Cerebellar cortex (tissue), 1 donor: ENCODE measurements at places on chromosomes 3 and 15.

GRCh38 chr15:56653787-56654186 is 79.5 kb downstream of the ZNF280D start:
- no peak for DNase-seq

DNA sequence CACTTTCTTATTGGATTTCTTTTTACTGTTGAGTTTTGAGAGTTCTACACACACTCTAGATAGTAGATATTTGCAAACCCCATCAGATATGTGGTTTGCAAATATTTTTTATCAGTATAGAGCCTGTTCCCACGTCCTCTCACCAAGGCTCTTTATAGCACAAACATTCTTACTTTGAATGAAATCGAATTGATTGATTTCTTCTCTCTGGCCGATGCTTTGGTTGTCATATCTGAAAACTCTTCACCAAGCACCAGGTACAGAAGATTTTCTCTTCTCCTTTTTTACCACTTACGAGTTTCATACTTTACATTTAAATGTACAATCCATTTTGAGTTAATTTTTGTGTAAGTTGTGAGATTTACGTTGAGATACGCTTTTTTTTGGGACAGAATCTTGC is 163.4 kb downstream of the PTPRG start:
- DNase-seq: no peak

DNA sequence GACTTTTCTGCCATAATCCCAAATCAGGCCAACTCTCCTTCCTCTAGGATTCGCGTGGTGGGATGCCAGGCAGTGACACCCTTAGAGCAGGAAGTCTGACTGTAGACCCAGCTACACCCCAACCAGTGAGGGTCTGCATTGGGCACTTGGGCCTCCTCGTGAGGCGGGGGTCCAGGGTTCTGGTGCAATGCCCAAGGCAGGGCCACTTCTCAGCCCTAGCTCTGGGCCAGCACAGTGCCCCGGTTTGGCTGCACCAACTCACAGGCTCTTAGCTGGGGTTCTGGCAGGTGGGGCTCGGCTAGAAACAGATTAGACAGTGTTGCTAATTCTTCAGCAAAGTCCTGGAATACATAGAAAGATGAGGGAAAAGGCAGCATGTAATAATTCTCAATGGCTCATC is 12.7 kb downstream of the CDAN1 start:
- no peak for DNase-seq

- no peak for DNase-seq
These were observed 40.5 kb downstream of the SOX2 start for GRCh38 chr3:181752202-181752671.

GRCh38 chr15:90074916-90075315 is 27.4 kb downstream of the IDH2 start:
- no peak for DNase-seq

DNA sequence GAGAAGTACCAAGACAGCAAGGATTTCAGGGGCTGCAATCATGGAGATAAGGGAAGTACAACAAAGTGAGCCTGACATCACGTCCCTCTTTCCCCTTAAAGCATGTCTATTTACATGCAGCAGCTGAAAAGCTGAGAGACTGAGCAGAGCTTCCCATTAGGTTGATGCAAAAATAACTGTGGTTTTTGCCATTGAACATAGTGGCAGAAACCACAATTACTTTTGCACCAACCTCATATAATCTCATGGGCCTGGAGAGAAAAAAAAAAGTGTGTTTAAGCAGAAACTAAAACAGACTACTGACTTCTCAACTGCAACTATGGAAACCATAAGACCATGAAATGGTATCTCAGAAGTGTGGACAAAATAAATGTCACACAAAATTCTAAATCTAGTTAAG is 48.3 kb downstream of the CCDC12 start:
- DNase-seq: no peak

DNA sequence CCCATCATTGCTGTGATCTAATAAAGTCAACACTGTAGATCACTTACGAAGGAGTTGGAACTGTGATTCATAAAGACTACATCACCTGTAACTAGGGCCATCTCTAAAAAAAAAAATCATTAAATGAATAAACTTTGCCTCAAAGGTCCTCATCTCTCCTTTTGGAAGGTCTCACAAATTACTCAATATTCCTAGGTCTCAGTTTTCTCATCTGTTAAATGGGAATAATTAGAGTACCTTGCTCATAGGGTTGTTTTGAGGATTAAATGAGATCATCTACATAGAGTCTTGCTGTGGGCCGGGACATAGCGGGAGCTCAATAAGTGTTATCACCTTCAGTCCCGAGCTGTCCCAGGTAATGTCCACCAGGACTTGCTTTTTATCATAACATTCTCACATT is 335.1 kb upstream of the PROK2 start:
- DNase-seq: no peak

DNA sequence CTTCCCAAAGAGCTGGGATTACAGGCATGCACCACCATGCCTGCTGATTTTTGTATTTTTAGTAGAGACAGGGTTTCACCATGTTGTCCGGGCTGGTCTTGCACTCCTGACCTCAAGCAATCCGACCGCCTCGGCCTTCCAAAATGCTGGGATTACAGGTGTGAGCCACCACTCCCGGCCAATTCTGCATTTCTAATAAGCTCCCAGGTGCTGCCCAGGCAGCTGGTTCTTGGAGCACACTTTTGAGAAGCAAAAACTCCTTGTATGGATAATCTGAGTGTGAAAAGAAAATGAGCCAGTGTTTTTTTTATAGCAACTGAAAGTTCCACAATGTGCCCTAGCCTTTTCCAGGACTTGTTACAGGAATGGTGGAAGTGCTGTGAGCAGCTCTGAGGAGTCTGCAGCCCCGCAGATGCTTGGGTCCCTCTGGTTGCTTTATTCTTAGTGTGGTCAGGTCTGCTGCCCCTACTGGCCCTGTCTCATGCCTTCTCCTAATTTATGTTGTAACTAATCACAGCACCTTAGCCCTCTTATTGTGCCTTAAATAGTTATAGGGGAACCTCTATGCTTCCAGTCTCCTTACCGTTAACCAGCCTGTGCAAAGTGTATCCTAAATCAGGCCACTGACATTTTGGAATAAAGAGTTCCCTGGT is 13.5 kb upstream of the KCNAB1 start:
- no peak for DNase-seq

DNA sequence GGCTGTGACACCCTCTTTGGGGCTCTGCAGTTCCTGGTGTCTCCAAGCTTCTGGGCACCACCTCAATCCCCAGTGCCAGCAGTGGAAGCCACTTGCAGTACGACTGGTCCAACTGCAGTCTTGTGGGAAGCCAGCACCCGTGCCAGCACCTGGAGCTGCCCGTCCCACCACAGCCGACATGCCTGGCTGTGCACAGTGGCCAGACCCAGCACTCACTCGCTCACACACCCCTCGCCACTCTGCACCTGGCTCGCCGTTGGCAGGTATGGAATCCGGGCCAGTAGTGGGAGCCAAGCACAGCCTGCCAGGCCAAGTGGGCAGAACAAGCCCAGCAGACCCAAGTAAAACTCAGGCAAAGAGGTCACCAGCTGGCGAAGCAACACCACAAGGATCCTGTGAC is 64.1 kb upstream of the IMPG2 start:
- no peak for DNase-seq

DNA sequence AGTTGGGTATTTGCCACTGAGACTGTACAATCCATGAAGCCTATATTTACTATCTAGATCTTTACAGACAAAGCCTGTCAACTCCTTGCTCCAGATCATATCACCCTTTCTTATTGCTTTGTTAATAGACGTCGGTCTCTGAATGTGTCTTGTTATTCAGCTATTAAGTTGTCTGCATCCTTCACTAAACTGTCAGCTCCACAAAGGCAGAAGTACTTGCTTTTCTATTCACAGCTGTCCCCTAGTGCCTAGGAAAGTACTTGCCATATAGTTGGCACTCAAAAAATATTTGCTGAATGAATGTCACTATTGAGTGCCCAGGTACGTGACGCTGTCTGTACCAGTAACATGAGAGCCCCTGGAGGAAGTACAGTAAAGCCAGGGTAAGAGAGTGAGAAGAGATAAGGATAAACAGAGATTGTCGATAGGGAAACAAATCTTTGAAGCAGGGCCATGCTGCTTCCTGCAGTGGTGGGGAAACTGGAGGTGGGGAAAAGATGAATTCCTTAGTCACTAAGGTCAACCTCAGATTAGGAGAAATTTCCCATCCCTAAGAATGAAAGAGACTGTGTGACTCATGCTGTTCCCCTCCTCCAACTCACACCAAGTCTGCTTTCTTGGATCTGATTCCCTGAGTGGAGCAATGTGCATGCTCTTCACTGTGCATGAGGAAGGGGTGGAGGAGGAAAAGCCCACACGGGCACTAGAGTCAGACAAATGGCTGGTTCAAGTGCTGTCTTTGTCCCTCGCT is 36.3 kb downstream of the PRICKLE2 start:
- no peak for DNase-seq

- DNase-seq: no peak
These were observed 827 bp downstream of the WNT5A start for GRCh38 chr3:55486101-55486856.

DNA sequence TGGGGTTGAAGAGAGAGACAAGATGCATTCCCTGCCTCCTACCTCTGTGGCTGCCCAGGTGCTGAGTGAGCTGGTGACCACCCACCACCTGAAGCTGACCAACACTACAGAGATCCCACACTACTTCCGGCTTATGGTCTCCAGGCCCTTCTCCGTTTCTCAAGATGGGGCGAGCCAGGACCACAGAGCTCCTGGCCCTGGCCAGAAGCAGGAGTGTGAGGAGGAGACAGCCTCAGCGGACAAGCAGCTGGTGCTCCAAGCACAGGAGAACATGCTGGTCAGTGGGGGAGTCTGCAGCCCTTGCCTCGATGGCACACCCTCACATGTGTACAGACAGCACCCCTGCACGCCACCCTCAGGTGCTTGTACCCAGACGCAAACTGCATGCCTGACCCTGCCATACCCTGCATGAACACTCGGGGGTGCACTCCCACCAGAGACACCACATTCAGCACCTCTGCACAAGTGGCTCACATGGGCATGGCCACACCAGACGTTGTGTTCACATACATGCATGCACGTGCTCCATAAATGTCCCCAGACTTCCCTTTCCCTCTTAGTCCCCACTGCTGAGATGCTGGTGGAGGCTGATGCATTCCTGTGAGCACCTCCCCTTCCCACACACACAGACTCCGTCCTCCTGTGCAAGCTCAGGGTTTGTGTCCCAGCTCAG is 19.0 kb downstream of the ACAA1 start:
- peak; percentile 59 for DNase-seq

- DNase-seq: no peak
These were observed 88.0 kb downstream of the AAGAB start for GRCh38 chr15:67166280-67167009.

DNA sequence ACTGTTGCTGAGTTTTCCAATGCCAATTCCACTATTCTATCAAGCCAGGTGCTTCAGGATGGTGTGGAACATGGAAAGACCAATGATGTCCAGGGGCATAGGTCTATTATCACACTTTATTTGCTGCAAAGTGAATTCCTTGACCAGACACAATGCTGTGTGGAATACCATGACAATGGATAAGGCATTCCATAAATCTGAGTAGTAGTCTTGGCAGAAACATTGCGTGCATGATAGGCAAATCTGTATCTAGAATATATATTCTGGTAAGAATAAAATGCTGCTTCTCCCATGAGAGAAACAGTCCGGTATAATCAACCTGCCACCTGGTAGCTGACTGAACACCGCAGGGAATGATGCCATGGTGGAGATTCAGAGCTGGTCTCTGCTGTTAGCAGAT is 70.0 kb upstream of the ALDH1A3 start:
- DNase-seq: no peak

DNA sequence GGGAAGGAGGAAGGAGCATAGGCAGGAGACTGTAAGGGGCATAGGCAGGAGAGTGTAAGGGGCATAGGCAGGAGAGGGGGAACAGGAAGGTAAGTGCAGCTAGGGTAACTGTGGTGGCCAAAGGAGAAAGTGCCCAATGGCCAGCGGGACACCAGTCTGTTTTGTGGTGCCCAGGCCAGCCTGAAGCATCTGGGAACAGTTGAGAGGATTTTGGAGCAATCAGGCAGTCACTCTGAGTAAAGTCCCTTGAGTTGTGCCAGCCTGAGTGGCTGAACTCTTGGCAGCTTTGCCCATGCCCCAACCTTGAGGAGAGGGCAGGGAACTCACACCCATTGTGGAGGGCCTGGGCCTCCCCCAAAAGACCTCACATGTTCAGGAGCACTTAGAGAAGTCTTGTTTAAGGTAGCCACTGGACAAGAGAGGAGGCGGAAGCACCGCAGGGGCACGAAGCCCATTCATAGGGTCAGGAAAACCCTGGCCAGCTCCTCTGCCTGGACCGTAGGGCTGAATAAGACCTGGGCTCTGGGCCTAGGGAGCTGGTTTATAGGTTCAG is 3.5 kb upstream of the TGM5 start:
- DNase-seq: no peak

DNA sequence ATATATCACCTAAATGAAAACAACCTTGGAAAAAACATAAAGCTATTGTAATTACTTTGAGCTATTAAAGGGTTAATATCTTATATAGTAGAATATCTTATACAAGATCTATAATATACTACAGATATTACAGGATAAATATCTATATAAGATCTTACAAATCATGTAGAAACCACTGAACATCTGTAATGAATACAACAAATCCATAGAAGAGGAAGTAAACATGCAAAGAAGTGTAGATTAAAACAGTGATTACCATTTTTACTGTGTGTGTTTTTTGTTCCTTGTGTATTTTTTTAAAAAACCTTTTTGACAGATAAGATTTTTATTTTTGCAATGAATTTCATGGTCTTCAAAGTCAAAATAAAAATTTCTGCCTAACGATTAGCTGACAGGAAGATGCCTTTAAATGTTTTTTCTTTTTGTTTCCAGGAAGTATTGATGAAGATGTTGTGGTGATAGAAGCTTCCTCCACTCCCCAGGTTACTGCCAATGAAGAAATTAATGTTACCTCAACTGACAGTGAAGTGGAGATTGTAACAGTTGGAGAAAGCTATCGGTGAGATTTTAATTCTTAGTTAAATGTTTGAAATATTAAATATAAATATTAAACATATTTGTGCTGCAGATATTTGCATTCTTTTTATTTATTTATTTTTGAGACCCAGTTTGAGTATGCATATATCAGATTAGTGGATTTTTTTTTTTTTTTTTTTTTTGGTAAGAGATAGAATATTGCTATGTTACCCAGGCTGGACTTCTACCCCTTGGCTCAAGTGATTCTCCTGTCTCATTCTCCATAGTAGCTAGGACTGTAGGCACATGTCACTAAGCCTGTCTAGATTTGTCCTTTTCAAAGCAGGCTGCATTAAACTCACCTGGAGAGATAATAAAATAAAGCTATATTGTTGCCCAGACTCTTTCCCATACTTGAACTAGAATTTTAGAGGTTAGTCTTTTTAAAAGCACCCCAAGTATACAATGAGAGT is 52.8 kb upstream of the CCNB2 start:
- no peak for DNase-seq

GRCh38 chr3:65356331-65357248 is 668.8 kb upstream of the ADAMTS9 start:
- DNase-seq: no peak

GRCh38 chr3:46368569-46368968 is 2.2 kb upstream of the CCR5 start:
- peak; percentile 40 for DNase-seq

GRCh38 chr3:100864471-100865250 is 128.6 kb downstream of the ABI3BP start:
- no peak for DNase-seq
